ENCODE measurements at places on chromosomes 5 and 9. TPM values are rescaled to one million over a fixed set of nuclear protein-coding genes. Genes with fewer than 3 reads are reported as not detected.

CTXN3 gene
- total RNA-seq = not detected

PCDHGA1 gene
- 0.91 TPM for total RNA-seq

ARHGEF28 gene
- 27.8 TPM for total RNA-seq

- no peak for DNase-seq
- H3K4me1 ChIP-seq = no peaks in the 10 kb centered on the region
- no peak overlapping the region for H3K4me3 ChIP-seq
- H3K27ac ChIP-seq = no peak overlapping the region
- H3K36me3 ChIP-seq = no peaks in the 10 kb centered on the region
- H3K27me3 ChIP-seq = no peaks in the 10 kb centered on the region
Observed at GRCh38 chr5:124252191-124252638, 494.2 kb downstream of the ZNF608 start.

- no peaks in the 10 kb centered on the region for H3K4me1 ChIP-seq
- DNase-seq = no peak
- H3K27me3 ChIP-seq = no peaks in the 10 kb centered on the region
- no peak overlapping the region for H3K4me3 ChIP-seq
- H3K27ac ChIP-seq = no peak overlapping the region
- H3K36me3 ChIP-seq = no peaks in the 10 kb centered on the region
Observed at GRCh38 chr5:103800741-103801495, 238.3 kb upstream of the NUDT12 start.

Data from aorta (tissue), 5 donors.